A549 treated with DMSO at 1 μM for 4 hours (cell line): ENCODE measurements at places on chromosomes 6 and 20. TPM values are rescaled to one million over a fixed set of nuclear protein-coding genes. Genes with fewer than 3 reads are reported as not detected.

The APCDD1L gene
- total RNA-seq: 0.05 to 0.07 TPM (median 0.05 TPM) in 3 of 5 replicates, not detected in the others

The ADGRB3 gene
- not detected in 5 replicates for total RNA-seq

The NRN1 gene
- total RNA-seq: 0.76 to 1.3 TPM (median 1.1 TPM) in 5 replicates

The SAMD10 gene
- total RNA-seq: 0.10 to 0.13 TPM in 2 of 5 replicates, not detected in the others

The HLA-DQB1 gene
- total RNA-seq: not detected in 5 replicates

The FUT9 gene
- not detected in 5 replicates for total RNA-seq

The CDSN gene
- not detected in 5 replicates for total RNA-seq

The HLA-DMA gene
- 2.2 to 3.7 TPM (median 3.3 TPM) in 5 replicates for total RNA-seq

The SMPDL3A gene
- total RNA-seq: 1.8 to 3.4 TPM (median 2.6 TPM) in 5 replicates
